ENCODE measurements at places on chromosomes 3 and 15. TPM values are rescaled to one million over a fixed set of nuclear protein-coding genes. Genes with fewer than 3 reads are reported as not detected.

Gene EIF1B
- 5.3 TPM for total RNA-seq

Gene LRRC34
- total RNA-seq: 3.4 TPM

Gene COL6A5
- total RNA-seq: not detected

Gene PLA2G4D
- total RNA-seq: not detected
